ENCODE measurements at places on chromosomes 7 and 10. TPM values are rescaled to one million over a fixed set of nuclear protein-coding genes. Genes with fewer than 3 reads are reported as not detected.

SPDYE11 gene
- total RNA-seq, result not detected

ABCC2 gene
- 0.87 TPM for total RNA-seq

DNA sequence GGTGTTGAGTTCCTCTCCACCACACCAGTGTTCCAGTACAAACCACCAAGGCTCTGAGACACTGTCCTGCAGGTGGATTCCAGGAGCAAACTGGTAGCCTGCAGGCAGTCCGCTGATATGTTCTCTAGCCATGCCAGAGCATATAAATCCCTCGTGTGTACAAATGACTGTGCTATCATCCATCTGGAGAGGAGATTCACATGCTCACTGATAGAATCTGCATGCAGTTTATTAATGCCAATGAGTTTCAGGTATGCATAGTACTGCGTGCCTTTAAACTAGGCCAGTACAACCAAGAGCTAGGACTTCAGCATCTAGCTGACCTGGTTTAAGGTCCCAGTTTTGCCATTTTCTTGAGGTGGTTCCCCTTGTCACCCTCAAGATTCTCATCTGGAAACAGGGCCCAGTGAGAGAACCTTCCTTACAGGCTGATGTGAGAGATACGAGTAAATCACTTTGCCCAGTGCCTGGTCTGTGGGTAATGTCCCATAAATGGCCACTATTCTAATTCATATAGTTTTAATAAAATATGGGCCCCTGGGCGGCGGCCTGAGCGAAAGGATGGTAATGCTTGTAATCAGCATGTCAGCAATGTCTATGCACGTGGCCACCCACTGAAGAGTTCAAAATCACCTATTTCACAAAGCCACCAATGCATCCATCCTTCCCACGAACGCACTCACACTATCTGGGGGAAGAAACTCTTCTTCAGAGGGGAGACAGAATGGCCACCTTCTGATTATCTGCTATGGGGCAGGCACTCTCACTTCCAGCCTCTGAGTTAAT lies 268.0 kb upstream of the ZMIZ1 start:
- no peak for DNase-seq

OPALIN gene
- total RNA-seq, result not detected

H2BK1 gene
- total RNA-seq, result not detected

DNA sequence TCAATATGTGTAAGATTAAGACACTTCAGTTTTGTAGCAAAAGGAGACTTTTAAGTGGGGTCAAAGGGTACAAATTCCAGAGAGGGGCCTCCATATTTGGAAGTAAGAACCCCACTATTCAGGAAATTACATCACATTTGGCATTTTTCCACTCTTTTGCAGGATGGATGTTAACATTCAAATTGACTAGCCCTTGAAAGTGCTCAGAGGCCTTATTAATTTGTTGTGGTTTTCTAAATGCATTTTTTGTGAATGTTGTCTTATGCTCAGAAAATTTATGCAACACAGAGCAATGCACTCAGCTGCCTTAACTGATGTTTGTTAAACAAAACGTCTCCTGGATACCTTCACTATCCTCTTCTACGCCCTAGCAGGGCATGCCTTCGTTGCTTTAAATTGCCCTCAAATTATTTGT lies 50.9 kb upstream of the PDLIM1 start:
- DNase-seq, result no peak

- DNase-seq, result no peak
These were observed 5.4 kb upstream of the PWWP2B start for GRCh38 chr10:132391676-132392020.

- DNase-seq, result no peak
These were observed 5.2 kb downstream of the LGI1 start for GRCh38 chr10:93762979-93763391.

DNA sequence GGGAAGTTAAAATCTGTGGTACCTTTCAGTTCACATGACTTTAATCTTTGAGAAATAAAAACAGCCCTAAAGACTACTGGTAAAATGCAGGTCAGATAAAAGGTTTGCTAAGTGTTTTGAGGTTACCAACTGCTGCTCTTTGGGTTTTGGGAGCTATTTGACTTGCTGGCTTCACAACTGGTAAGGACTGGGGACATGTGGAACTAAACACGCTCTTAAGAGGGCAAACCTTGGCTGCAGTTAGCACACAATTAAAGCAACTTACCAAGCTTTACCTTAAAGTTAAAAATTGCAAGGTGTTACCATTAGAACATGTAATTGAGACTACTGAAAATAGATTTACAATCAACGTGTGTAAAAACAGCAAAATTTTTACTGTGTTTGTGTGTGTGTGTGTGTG lies 220.2 kb downstream of the PHF14 start:
- DNase-seq, result no peak

WIPF3 gene
- total RNA-seq, result not detected

DNA sequence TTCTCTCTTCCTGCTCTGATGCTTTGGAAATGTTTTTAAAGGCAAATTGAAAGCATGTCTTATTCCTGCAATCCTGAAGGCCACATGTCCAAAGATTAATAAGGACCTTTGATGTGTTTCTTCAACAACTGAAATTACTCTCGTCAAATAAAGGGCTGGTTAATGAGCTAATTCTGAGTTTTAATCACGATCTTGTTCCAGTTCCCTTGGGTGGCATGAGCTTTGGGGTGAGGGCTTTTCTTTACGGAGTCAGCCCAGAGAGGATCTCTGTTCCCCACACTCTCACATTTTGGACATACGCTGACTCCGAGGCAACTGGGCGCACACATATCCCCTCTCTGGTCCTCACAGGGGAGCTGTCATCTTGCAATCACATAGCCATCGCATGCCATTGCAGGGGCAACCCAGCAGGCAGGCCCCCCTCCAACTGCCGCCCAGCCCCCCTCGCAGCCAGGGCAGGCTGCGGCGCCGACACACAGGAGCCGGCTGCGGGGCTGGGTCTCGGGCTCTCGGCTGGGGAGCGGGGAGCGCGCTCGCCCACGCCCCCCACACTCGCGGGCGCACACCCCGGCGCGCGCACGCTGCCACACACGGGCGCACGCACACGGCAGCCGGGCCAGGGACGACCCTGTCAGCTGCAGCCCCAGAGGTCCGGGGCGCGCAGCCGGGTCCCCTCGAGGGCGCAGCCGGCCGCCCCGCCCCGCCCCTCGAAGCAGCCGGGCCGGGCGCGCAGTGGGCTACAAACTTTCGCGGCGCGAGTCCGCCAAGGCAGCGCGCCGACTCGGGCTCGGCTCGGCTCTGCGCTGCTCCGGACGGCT lies at the start of gene GDF10:
Gene GDF10 (plus strand): TSS at position 587 of the 818 bp plus-strand sequence. CDS start 455 bp downstream, outside the sequence.
- DNase-seq, result peak; percentile 38

Data from activated CD8-positive, alpha-beta T cell treated with anti-CD3 and anti-CD28 coated beads for 36 hours (primary cell).